ENCODE measurements at places on chromosomes 6 and 20.

GRCh38 chr6:57421503-57421902 lies 104.1 kb downstream of the PRIM2 start:
- DNase-seq, result no peak

- DNase-seq, result no peak
Measured at GRCh38 chr6:132780770-132781371, 17.6 kb downstream of the SLC18B1 start.

GRCh38 chr6:150273457-150274309 lies 95.1 kb upstream of the IYD start:
- DNase-seq, result no peak

- peak; percentile 61 for DNase-seq
Measured at GRCh38 chr6:127518710-127519468, at the start of gene MTCL3. MTCL3 (minus strand) TSS chr6:127519335.

DNA sequence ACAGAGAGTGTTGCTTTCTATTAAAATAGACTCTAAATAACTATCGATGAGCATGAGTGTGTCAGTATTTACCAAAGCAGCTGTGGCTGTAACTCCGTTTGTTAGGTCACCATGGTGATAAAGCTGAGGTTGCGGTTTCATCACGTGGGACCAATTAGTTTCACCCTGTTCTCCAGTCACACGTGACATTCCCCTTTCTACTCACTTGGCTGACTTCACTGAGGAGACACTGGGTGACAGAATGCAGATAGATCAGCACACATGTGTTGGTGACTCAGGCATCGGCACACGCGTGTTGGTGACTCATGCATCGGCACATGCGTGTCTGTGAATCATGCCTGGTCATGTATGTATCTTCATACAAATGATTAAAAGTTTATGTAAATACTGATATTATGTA lies 285.4 kb downstream of the THBS2 start:
- DNase-seq, result no peak

GRCh38 chr20:9134346-9134745 lies 65.5 kb downstream of the PLCB4 start:
- DNase-seq, result no peak

- DNase-seq, result no peak
Measured at GRCh38 chr20:23923891-23924435, 44.4 kb upstream of the CST5 start.

- no peak for DNase-seq
Measured at GRCh38 chr6:14320332-14320731, 202.8 kb downstream of the CD83 start.

DNA sequence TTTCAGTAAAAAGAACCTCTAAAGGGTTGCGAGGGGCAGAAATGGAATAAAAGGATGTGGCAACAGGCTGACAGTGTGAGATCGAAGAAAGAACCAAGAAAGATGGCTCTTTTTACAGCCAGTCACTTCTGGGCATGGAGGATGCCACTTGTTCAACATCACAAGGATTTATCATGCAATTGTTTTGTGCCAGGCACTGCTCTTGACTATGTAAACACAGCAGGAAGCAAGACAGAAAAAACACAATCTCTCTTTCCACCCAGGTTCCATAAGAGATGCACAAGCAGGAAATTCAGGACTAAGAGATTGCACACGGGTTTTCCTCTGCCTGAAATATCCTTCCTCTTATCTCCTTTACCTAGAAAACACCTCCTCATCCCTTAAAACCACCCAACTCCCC lies 38.0 kb downstream of the FOXA2 start:
- DNase-seq, result no peak

- no peak for DNase-seq
Measured at GRCh38 chr6:90936286-90936685, 349.4 kb upstream of the MAP3K7 start.

- DNase-seq, result no peak
Measured at GRCh38 chr6:119035459-119035858, 43.0 kb downstream of the FAM184A start.

GRCh38 chr6:112218563-112218962 lies 35.8 kb downstream of the LAMA4 start:
- no peak for DNase-seq

DNA sequence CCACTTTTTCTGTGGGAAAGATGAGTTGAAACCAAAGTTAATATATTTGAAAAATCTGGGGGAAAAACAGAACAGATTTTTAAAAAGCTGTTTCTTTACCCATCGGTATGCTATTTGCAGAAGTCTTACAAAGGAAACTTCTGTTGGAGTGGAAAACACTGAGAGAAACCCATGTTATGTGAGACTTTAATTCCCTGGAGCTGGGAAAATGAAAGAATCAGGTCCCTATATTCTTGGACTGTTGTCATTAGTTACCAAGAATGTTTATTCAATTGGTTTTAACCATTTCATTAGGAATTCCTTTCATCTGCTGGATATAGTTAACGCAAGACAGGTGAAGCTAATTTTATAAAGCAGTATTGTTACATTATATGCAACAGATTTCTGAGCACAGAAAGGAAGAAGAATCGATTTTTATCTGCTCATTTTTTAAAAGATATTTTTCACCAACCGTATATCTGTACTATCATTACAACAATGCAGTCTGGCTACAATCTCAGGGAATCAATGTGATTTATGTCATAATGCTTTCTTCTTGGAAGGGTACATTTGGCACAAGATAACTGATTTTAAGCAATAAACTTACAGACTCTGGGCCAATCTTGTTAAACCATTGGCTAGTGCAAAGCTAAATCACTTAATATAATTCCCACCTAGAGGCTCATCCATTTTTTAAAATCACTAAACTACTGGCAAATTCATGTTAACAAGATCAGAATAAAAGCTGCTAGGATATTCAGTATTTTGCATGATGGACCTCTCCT lies 170.0 kb downstream of the MOXD1 start:
- no peak for DNase-seq

DNA sequence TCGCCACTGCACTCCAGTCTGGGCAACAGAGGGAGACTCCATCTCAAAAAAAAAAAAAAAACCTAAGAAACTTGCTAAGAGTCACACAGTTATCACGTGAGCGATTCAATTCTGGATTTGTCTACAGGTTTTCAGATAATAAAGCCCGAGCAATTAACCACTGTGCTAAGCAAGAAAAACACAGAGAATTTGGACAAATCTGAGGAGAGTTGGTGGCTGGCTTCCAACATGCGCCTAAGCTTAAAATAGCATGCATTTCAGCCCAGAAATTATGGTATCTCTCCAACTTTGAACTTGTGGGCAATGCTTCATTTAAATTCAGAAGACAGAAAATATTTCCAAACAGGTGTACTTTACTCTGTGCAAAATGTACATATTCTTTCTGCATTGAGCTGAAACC lies 232.9 kb downstream of the TSHZ2 start:
- DNase-seq, result no peak

- DNase-seq, result peak; percentile 76
Measured at GRCh38 chr6:21665392-21666200, 72.0 kb downstream of the SOX4 start.

- DNase-seq, result no peak
Measured at GRCh38 chr20:63140514-63141433, 75.2 kb downstream of the YTHDF1 start.

- no peak for DNase-seq
Measured at GRCh38 chr6:8628063-8628462, 192.7 kb upstream of the SLC35B3 start.

GRCh38 chr6:27672113-27672799 lies 199.4 kb upstream of the ZNF184 start:
- no peak for DNase-seq

- no peak for DNase-seq
Measured at GRCh38 chr6:98946879-98947410, 801 bp downstream of the FBXL4 start.

- no peak for DNase-seq
Measured at GRCh38 chr6:44003345-44004061, 123.7 kb downstream of the MRPL14 start.

DNA sequence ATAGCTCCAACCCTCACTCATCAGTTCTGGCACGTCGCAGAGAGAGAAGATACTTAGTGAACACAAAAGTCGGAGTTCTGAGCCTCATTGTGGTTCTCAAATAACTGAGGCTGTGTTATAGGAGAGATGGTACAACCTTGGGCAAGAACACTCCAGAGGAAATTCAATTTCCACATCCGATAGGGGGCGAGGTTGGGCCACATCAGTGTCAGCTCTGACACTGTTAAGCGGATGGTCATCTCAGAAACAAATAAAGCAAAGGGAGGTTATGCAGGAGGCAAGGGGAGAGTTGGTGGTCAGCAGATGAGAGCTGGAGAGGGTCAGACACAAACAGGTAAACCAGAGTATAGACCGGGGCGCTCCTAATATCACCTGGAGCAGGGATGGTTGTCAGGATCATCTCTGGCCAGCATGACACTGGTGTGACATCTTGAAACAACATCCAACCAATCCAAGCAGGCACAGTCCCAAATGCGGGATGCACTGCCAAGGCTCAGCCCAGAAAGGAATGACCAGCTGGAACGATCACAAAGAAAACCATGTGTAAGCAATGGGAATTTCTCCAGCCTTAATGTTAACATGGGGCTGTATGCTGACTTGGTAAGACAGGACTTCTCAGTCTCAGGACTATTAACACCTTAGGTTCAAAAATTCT lies 331.8 kb downstream of the HACE1 start:
- DNase-seq, result no peak

DNA sequence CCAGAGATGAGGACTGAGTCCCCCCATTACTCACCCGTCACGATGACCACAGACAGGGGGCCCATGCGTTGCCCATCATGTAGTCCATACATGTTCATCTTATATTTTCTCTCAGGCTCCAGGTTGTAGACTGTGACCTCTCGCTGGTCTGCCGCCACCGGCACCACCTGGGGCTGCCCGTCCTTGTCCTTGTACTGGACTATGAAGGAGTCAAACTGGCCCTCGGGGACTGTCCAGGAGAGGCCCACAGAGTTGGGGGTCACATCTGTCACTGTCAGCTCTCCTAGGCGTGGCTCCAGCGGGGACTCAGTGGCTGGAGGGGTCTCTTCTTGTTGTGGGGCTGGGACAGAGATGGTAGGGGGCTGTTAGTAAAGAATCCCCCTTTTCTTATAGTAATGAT lies 35.4 kb downstream of the CYP21A2 start:
- DNase-seq, result no peak

DNA sequence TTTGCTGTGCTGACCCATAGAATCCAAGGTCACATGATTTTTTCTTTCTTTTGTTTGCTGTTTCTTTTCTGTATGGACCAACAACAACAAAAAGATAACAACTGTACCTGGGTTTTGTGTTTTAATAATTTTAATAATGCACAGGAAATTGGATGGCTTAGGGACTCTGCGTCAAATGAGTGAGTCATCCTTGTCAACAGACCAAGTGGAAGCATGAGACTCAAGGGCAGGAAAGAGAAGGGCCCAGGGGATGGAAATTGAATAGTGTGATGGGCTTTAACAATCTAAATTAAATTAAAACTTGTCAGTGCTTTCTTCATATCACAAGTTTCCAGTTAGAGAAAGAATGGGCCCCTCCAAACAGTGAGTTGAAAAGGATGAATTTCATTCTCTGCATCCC lies 413.0 kb downstream of the PREX1 start:
- DNase-seq, result no peak

GRCh38 chr20:60003776-60004175 lies 45.6 kb downstream of the CDH26 start:
- no peak for DNase-seq

- no peak for DNase-seq
Measured at GRCh38 chr6:37182736-37183590, 13.0 kb downstream of the PIM1 start.

DNA sequence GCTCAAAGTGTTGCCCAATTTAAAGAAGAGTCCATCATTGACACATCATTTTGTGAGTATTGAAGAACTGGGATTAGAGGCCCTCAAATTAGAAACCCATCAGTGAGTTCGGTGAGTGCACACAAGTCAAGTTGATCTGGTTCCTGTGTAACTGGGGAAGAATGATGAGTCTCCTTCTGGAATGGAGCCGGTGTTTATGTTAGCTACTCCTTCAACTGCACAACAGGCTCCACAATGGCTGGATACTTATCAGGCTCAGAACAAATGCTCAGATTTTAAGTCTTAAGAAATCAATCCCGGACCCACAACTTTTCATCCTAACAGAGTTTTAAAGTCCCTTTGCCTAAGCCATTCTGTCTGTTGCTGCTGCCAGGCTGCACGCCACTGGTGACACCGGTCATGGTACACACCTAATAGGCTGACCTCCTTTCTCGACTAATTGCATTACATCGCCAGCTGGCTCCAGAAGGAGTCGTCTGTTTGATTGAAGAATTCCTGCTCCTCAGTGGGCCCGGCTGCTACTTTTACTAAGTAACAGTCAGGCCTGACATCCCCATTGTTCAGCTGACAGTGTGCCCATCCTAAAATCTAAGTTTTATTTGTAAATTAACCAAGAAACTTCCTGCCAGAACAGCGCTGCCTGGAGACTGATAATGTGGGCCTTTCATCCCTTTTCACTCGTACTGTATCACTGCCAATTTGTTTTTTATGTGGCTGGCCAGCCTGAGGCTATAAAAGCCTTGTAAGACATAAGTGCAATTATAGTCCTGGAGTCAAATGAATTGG lies 130.4 kb downstream of the INSM1 start:
- no peak for DNase-seq

DNA sequence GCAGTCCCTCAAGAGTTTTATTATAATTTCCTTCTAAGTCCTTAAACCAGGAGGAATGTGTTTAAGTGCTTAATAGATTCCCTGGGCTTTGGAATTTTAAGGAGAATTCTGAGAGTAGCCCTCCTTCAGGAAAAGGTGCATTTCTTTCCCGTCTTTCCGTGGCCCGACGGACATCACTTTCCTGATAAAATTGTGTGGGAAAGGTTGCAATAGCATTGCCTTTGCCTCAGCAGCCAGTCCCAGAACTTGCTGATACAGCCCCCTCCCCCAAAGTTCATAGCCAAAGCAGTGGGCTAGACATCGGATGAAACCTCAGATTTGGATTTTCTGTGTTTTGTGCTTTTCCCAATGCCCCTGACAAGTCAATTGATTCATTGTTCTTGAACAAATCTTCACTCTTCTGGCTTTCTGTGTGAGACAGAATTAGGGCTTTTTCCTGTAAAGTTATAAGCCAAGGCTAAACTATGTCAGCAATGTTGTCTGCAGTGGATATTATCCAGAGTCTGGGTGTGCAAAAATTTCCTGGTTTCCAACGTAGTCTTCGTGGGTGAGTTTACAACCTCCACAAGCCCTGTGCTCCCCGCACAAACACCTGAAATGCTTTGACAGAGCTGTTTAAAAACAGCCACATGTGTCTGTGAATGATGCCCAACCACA lies 1.1 kb upstream of the SMOC2 start:
- DNase-seq, result no peak

DNA sequence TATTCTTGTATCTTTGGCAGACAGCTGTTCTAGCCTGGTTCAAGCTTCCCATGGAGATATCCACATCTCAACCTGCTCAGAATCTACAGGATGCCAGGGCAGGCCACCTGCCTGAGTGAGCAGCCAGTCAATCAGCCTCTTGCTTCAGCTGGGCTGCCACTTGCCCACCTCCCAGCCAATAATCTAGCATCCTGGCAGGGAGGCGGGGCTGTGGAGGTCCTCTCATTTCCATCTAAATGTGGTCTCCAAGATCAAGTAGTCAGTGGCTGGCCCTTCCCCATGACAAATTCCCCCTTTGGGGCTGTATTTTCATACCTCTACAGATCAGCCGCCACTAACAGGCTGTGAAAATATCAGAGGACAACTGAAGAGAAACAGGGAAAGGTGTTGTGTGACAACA lies 33.0 kb upstream of the SPDEF start:
- DNase-seq, result no peak

GRCh38 chr6:106421496-106421895 lies 61.0 kb downstream of the CRYBG1 start:
- no peak for DNase-seq

- DNase-seq, result no peak
Measured at GRCh38 chr20:62666736-62667529, 24.6 kb downstream of the SLCO4A1 start.

All from iPS DF 6.9 (cell line).